Mucosa of gallbladder (tissue), 1 donor: ENCODE measurements at places on chromosomes 4 and X. TPM values are rescaled to one million over a fixed set of nuclear protein-coding genes. Genes with fewer than 3 reads are reported as not detected.

TCEAL7 gene
- total RNA-seq, result 8.1 TPM

FDCSP gene
- total RNA-seq, result not detected

LINC00632 gene
- total RNA-seq, result 61.2 TPM

FIP1L1 gene
- total RNA-seq, result 43.3 TPM

YY2 gene
- total RNA-seq, result 1.9 TPM

PUDP gene
- total RNA-seq, result 42.2 TPM

DMRTC1 gene
- total RNA-seq, result not detected

FABP2 gene
- not detected for total RNA-seq

FAM3A gene
- total RNA-seq, result 75.3 TPM

TLR1 gene
- 16.6 TPM for total RNA-seq

NRK gene
- 4.3 TPM for total RNA-seq

MAPK10 gene
- total RNA-seq, result 45.0 TPM

NSDHL gene
- total RNA-seq, result 32.4 TPM

LRAT gene
- total RNA-seq, result 11.7 TPM

ANXA10 gene
- total RNA-seq, result 0.17 TPM

RHOXF1 gene
- 0.29 TPM for total RNA-seq

MAGEA1 gene
- not detected for total RNA-seq

HSFX3 gene
- total RNA-seq, result not detected

RAB41 gene
- total RNA-seq, result not detected

SPANXD gene
- not detected for total RNA-seq

CYLC1 gene
- not detected for total RNA-seq

PABPC4L gene
- total RNA-seq, result 1.1 TPM

CHRDL1 gene
- 8.1 TPM for total RNA-seq

AREG gene
- total RNA-seq, result 9.9 TPM

PRRG3 gene
- 0.46 TPM for total RNA-seq

FGB gene
- total RNA-seq, result 7.5 TPM

MAGEA9B gene
- total RNA-seq, result not detected

DUX4 gene
- not detected for total RNA-seq

GPRIN3 gene
- total RNA-seq, result 15.2 TPM

F11 gene
- total RNA-seq, result 23.9 TPM

SPARCL1 gene
- 539 TPM for total RNA-seq

POU4F2 gene
- not detected for total RNA-seq

ACSL1 gene
- total RNA-seq, result 63.1 TPM

PDE6B gene
- total RNA-seq, result 8.6 TPM

SLC6A8 gene
- 165 TPM for total RNA-seq

GPR34 gene
- 20.9 TPM for total RNA-seq

SERTM2 gene
- total RNA-seq, result 0.06 TPM

ERAS gene
- not detected for total RNA-seq

RENBP gene
- total RNA-seq, result 19.5 TPM

CNGA1 gene
- 3.3 TPM for total RNA-seq

FRMD7 gene
- 0.12 TPM for total RNA-seq

KLF8 gene
- total RNA-seq, result 5.0 TPM

PABPC1L2A gene
- total RNA-seq, result not detected

GUCY1A1 gene
- 20.0 TPM for total RNA-seq

GLOD5 gene
- total RNA-seq, result 4.8 TPM

TMEM35A gene
- total RNA-seq, result 4.0 TPM

CA5B gene
- 9.4 TPM for total RNA-seq

CXCL5 gene
- total RNA-seq, result 0.09 TPM

RAB9B gene
- total RNA-seq, result 5.7 TPM

ETDB gene
- not detected for total RNA-seq

APLN gene
- total RNA-seq, result 0.20 TPM

AFP gene
- 2.4 TPM for total RNA-seq

FAM50A gene
- total RNA-seq, result 71.3 TPM

MAGEA2 gene
- not detected for total RNA-seq
